ENCODE measurements at places on chromosomes 2 and 18.
A peak's percentile ranks its signal among the peaks of the same experiment; 100 is the strongest.

- no peak for DNase-seq
Measured at GRCh38 chr2:217711188-217711587, 291.6 kb downstream of the TNS1 start.

DNA sequence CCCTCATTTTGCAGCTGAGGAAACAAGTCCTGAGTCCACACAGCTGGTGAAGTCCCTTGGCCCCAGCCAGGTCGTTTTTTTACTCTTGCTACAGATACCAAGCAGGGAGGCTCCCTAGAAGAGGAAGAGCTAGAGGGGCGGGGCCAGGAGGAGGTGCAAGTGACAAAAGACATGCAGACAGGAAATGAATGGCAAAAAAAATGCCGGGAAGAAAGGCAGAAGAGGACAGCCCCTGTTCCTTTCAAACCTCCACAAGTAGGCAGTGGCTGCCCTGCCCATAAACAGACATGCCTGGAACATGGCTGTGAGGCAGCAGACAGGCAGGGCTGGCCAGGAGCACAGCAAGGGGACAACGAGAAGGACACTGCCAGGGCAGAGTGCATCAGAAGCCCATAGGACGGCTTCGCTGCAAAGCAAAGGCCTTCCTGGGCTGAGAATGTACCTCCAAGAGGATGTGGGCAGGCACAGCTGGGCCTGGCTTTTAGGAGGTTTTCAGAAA, 108.7 kb downstream of the ZBTB7C start:
- no peak for DNase-seq

DNA sequence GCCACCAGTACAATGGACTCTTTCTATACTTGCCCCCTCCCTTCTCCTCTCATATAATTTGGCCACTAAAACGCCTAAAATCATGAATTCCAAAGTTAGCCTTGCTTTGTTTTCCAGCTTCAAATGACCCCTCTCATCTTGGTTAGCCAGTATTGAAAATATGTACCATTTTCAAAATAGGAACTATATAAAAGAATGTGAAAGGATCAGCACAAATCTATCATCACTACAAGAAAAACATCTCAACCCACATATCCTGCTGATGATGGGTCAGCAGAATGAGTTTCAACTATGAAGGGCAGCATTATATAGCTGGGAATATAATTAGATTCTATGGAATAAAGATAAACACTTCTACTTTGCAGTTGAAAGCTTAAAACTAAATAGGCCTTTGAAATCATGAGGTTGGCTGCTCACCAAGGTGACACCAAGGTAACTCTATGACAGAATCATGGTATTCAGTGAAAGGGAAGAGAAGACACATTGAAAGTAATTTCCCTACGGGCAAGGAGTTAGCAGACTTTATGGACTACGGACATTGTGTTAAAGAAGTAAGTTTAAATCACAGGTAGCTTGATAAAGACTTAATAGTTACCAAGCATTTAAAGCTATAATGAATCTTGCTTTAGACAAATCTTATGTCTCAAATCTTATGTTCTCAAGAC, 873.0 kb downstream of the CPS1 start:
- no peak for DNase-seq

DNA sequence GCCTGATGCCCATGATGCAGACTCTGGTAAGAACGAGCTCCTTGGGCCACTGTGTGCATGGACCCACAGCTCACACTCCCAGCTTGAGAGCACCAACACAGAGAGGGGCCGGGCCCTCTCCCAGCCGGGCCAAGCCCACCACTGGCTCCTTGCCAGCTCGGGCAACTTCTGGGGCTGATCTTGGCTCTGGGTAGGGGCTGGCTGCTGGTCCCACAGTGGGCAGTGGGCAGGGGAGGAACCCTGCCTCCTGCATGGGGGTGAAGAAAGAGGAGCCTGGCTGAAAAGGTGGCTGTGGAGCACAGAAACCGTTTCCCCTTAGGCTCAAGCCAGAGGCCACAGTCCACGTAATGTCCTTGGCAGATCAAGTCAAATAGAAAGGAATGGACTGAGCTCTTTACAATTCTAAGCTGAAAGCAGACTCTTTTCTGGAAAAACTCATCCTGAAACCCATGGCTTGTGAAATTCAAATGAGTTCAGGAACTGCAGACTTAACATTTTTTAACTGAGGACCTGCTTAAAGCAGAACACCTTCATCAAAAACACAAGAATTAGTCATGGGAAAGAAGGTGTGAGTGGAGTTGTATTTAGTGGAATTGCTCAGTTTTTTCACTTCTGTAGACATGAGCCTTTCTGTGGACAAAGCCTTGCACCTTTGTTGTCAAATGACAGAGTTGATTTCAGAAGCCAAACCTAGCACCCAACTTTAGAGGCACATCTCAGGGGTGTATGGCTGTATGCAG, 104.9 kb downstream of the STPG4 start:
- DNase-seq: no peak

GRCh38 chr2:10002109-10002508, 41.2 kb upstream of the KLF11 start:
- DNase-seq: no peak

DNA sequence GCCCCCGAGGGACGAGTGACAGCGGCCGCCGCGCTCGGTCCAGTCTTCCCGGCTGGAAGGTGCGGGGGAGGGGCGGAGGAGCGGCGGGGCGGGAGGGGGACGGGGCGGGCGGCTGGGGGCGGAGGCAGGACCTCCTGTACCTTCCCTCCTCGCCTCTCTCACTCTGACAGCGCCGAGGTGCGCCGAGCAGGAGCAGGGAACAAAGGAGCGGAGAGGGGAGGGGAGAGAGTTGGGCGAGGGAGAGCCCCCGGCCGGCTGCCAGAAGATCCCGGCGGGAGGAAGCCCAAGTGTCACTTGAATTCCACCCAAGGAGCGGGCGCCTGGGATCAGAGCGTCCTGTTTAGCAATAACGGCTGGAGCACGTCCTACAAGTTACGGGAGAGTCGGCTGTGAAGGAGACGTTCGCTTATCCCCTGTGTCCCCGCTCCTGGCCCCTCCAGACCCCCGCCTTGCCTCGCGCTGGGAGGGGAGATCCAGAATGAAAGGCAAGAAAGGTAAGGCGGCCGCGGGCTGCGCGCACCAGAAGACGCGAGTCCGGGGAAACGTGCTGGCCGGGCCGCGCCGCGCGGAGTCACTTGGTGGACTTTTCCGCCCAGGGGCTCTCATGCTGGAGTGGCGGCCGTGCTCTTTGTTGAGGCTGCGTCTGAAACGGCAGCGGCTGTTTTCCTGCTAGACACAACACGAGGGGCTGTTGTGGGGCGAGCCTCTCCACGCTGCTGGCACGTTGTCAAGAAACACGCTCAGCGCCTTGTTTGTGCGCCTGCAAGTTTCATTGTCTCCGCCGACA, at the start of gene TGIF1:
TSS of gene TGIF1 (plus strand) at position 161 of the 787 bp plus-strand sequence. CDS start at position 479, 318 bp downstream.
- DNase-seq: peak; percentile 42

DNA sequence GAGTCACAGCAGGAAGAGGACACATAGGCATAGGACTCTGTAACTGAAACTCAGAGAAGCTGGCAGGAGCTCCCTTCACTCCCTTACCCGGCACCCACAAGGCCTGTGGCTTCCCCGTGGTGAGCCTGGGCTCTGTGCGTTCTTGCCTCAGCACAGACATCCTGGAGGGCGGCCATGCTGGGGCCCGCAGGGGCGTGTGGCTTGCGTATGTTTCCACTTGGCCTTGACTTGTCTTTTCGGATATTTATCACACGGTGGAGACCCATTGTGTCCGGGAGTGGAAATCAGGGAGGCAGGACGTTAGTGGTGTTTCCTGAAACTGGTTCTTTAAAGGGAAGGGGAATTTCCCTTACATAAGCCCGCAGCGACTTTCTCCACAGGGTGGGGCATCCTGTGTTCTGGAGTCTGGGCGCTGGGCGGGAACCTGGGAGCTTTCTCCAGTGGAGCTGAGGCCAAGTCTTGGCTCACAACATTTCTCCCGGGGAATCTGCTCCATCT, 49.9 kb upstream of the EML6 start:
- DNase-seq: no peak

DNA sequence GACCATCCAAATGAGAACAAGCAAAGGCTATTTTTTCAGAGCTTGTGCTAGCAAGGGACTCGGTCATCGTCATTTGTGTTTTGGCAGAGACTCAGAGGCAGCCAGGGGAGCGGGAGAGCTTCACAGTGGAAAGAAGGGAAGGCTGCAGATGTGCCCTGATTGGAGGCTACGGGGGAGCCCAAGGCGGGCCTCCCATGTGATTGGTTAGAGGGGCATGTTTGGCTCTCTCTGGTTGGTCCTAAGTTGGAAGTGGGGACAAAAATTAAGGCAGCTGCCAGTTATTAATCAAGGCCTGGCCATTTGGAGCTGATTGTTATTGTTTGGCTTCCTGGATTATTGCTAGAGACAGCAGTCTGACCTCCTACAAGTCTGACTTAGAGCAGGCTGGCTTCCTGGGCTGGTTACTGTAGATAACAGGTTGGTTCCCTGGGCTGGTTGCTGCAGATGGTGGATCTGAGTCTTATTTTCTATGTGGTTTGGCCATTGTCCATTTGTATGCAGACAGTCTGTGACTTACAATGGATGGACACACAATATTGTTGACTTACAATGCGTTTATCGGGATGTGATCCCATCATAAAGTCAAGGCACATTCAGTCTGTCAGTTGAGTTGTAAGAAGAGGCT, 5.9 kb downstream of the FER1L5 start:
- DNase-seq: no peak

DNA sequence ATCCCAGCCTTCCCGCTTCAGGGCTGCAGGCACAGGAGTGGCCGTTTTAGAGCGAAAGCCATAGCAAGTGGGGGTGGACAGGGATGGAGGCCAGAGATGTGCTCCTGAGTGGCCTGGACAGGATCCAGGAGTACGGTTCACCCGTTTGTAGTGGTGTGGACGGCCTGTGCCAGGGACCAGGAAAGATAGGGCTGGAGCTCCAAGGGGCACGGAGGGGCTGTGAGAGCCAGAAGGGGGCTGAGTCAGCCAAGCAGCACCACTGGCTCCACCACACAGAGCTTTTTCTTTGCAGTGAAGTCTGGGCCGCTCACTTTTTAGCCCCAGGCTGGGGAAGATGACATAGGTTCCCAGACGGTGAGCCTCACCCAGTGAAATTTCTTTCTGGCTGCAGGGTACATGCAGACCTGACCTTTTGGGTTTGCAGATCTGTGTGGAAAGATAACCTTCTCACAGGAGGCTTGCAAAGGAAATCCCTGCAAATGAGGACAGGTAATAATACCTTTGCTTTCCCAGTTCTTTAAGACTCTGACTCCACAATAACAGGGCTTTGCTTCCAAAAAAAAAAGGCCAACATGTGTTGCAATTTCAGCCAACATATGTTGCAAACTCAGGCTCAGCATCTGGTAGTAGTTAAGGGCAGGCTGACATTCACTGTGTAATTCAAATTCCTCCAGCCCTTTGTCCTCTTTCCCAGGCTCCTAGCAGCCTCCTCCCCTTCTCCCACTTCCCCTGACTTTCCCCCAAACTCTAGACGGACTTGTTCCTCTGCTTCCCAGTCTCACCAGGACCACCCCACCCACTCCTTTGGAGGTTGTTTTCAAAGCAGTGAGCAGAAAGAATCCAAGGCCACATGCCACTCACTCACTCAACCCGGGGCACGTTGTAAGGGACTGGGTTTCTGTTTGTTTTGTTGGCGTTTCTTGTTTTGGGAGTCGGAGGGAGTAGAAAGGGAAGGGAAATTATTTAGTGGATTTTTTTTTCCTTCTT, 20.3 kb upstream of the LAPTM4A start:
- DNase-seq: no peak

DNA sequence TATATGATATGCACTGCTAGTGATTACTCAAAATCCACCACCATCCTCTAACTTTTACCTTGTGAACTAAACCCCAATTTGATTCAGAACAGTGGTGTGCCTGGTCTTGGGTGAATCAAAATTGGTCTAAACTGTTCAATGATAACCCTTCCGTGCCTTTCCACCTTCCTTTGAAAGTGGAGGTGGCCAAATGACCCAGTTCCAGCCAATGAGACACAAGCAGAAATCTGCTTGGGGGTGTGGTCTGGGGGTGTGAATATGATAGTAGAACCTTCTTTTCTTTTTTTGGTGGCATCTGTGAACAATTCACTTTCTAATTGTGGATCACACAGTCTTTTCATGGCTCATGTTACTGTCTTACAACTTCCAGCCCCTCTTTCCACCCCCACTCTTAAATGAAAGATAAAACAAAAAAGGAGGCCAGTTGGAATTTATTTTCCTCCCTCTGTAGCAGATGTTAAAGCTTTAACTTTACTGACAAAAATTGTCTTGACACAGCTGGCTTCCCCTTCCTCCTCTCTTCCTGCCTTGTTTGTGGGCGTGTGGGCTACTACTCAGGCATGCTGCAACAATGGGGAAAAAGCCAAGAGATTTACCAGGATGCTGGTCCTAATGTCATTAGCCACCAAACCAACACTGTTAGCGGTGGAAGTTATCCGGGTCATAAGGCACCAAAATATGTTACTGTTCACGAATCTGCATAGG, 58.8 kb upstream of the ANKRD44 start:
- no peak for DNase-seq

DNA sequence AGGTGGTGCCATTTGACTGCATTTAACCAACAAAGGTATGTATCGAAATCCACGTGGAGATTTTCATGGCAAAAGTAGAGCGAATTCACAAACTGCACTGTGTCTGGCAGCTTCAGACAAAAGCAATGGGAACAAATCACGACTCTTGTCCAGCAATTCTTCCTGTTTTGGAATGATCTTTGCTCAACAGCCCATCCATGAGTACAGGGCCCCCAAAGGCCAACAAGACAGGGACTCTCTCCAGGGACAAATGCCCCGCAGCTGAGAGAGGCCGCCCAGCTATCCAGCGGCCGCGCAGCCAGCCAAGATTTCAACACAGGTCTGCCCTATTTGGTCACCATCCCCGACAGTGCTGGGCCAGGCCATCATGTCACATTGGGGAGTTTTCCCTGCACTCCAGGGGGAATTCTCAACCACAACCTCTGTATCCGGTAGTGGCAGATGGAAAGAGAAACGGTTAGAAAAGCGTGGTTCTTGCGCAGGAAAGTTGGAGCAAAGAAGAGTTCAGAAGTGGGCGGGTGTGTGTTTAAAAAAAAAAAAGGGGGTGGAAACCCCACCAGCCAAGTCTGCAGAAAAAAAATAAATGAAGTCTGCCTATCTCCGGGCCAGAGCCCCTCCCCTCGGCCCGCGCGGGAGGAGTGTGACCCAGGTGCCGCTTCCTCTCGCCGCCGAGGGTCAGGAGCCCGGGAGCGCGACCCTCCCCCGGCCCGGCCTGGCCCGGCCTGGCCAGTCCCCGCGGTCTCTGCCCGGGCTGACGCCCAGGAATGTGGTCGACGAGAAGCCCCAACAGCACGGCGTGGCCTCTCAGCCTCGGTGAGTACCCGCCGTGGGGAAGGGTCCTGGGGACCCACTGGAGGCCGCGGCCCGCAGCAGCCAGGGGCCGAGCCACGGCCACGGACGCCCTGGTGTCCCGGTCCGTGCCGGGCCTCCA, at the start of gene GYPC:
TSS of gene GYPC (plus strand) at position 659 of the 931 bp plus-strand sequence. CDS start at position 765, 106 bp downstream.
- DNase-seq: no peak

DNA sequence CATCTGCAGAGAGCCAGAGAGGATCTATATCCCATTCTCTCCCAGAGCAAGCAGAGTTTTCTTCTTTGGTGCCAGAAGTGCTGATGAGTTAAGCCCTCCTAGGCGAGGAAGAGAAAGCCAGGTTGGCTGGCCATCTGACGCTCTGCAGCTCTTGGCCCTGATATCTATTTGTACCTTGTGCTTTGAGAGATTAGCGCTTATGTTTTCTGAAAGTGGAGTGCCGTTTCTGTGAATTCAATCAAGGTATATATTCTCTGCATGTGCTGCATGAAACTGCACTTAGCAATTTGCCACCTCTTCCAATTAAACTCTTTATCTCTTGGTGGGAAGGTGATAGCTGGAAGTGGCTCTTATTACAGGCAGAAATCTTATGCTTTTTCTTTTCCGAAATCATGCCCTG, 177.5 kb downstream of the LPIN1 start:
- no peak for DNase-seq

- DNase-seq: no peak
Measured at GRCh38 chr2:216202626-216203250, 93.6 kb downstream of the XRCC5 start.

Measured in stimulated activated CD8-positive, alpha-beta memory T cell treated with anti-CD3 and anti-CD28 coated beads, Interleukin-4, amount 100 ng/mL, for 1 hour (primary cell).